Esophagus squamous epithelium (tissue), 5 donors: ENCODE measurements at places on chromosomes 1 and 21.

DNA sequence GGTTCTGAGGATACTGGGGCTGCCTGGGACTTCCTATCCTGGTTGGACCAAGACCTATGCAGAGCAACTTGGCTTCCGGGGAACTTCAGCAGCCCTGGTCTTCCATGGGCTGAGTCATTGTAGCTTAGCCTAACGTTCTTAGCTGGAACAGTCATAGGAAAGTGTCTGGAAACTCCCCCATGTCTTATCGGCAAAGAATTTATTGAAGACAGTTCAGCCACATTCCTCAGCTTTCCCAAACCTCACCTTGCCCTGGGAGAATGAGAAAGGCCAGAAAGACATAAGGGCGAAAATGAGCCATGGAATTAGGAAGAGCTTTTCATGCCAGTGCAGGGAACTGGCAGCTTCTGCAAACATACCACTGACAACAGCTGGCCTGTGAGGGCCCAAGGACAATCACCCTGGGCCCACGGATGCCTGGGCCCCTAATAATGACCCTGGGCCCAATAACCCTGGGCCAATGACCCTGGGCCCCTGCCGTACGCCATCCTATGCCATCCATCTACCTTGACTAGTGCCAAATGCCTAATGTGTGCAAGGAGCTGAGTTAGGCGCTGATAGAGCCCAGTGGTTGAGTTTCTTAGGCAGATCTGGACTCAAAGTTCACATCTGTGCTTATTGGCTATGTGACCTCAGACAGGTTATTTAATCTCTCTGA, 114.4 kb upstream of the GADD45A start:
- peak overlapping the region; percentile 27 for H3K27ac ChIP-seq
- no peak overlapping the region for H3K4me3 ChIP-seq
- H3K27me3 ChIP-seq = no peaks in the 10 kb centered on the region
- no peak for DNase-seq
- H3K36me3 ChIP-seq = no peaks in the 10 kb centered on the region
- H3K4me1 ChIP-seq = peaks cover 56% of the 10 kb centered on the region

- peak overlapping the region; percentile 91 for H3K27ac ChIP-seq
- DNase-seq = no peak
- H3K4me1 ChIP-seq = peaks cover 42% of the 10 kb centered on the region
- H3K36me3 ChIP-seq = no peaks in the 10 kb centered on the region
- H3K4me3 ChIP-seq = peak overlapping the region; percentile 49
- H3K27me3 ChIP-seq = no peaks in the 10 kb centered on the region
Measured at GRCh38 chr1:28248273-28249012, 10.9 kb upstream of the SESN2 start.

GRCh38 chr1:196661345-196661744, 9.5 kb downstream of the CFH start:
- H3K4me3 ChIP-seq = no peak overlapping the region
- no peaks in the 10 kb centered on the region for H3K36me3 ChIP-seq
- no peak overlapping the region for H3K27ac ChIP-seq
- H3K4me1 ChIP-seq = no peaks in the 10 kb centered on the region
- no peaks in the 10 kb centered on the region for H3K27me3 ChIP-seq
- DNase-seq = no peak

DNA sequence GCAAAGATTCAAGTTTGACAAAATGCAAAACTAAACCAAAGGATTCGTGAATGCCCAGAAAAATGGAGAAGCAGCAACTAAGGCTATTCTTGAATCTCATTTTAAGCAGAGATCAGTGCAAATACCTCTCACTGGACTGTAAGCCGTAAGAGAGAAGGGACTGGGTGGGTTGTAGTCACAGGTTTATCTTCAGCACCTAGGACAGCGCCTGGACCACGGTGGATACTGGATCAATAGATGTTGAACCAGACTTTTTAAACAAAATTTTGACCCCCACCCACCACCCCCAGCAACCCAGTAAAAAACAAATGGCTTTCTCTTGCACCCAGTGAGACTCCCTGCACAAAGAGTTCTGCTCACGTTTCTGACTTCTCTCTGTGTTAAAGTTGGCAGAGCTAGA, 347.1 kb downstream of the AJAP1 start:
- H3K4me3 ChIP-seq = no peak overlapping the region
- DNase-seq = no peak
- no peaks in the 10 kb centered on the region for H3K4me1 ChIP-seq
- H3K27ac ChIP-seq = no peak overlapping the region

DNA sequence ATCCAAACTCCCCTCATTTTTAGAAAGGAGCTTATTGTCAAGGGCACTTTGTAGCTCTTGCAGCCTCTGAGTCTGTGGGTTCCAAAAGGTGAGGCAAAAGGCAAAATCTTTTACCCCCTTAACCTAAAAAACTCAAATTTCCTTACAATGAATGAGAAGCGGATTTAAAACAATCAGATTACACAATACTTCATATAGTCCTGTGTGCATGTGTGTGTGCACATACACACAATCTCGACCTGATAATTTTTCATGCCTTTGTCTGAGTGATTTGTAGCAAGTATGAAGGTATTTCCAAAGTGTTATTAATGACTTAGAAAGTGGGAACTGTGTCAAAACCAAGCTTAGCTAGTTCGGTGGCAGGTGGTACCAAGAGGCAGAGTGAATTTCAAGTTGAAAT, 42.9 kb downstream of the GRIK1 start:
- H3K36me3 ChIP-seq = no peaks in the 10 kb centered on the region
- no peaks in the 10 kb centered on the region for H3K27me3 ChIP-seq
- DNase-seq = no peak
- no peak overlapping the region for H3K4me3 ChIP-seq
- no peak overlapping the region for H3K27ac ChIP-seq

GRCh38 chr1:165481820-165482532, 37.0 kb upstream of the RXRG start:
- DNase-seq = no peak
- H3K4me3 ChIP-seq = no peak overlapping the region
- no peaks in the 10 kb centered on the region for H3K4me1 ChIP-seq
- H3K27me3 ChIP-seq = no peaks in the 10 kb centered on the region
- no peaks in the 10 kb centered on the region for H3K36me3 ChIP-seq

- H3K27ac ChIP-seq = no peak overlapping the region
- no peak overlapping the region for H3K4me3 ChIP-seq
- H3K36me3 ChIP-seq = no peaks in the 10 kb centered on the region
- DNase-seq = no peak
Measured at GRCh38 chr1:10196976-10197375, 13.4 kb upstream of the KIF1B start.

DNA sequence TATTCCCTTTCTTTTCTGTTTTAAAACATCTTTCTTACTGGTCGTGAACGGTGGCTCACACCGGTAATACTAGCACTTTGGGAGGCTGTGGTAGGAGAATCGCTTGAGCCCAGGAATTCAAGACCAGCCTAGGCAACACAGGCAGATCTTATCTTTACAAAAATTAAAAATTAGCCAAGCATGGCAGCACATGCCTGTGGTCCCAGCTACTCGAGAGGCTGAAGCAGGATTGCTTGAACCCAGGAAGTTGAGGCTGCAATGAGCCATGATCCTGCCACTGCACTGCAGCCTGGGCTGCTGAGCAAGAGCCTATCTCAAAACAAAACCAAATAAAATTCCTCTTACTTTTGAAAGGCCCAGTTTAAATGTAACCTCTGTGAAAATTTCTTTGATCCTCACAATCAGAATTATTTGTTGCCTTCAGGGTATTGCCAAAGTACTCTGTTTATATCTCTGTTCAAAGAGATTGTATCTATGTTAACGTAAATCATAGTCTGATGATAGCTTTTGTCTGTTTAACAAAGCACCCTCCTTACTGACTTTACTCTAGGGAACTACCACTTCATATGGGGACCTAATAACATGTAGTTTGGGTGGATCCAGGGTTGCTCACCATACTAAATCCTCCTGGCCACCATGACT, 71.6 kb downstream of the RERE start:
- H3K4me3 ChIP-seq = no peak overlapping the region
- H3K4me1 ChIP-seq = no peaks in the 10 kb centered on the region
- no peak for DNase-seq
- no peaks in the 10 kb centered on the region for H3K36me3 ChIP-seq
- H3K27ac ChIP-seq = no peak overlapping the region
- H3K27me3 ChIP-seq = no peaks in the 10 kb centered on the region

GRCh38 chr1:196152086-196152485, 456.2 kb downstream of the KCNT2 start:
- H3K27me3 ChIP-seq = no peaks in the 10 kb centered on the region
- H3K4me3 ChIP-seq = no peak overlapping the region
- no peak for DNase-seq
- no peaks in the 10 kb centered on the region for H3K36me3 ChIP-seq
- H3K27ac ChIP-seq = no peak overlapping the region

- no peaks in the 10 kb centered on the region for H3K27me3 ChIP-seq
- H3K4me3 ChIP-seq = no peak overlapping the region
- no peaks in the 10 kb centered on the region for H3K4me1 ChIP-seq
- no peak overlapping the region for H3K27ac ChIP-seq
Measured at GRCh38 chr1:218425647-218426342, 80.7 kb downstream of the TGFB2 start.

- peaks cover 33% of the 10 kb centered on the region for H3K36me3 ChIP-seq
- DNase-seq = no peak
- peaks cover 97% of the 10 kb centered on the region for H3K4me1 ChIP-seq
- H3K27me3 ChIP-seq = no peaks in the 10 kb centered on the region
- peak overlapping the region; percentile 31 for H3K4me3 ChIP-seq
- peak overlapping the region; percentile 18 for H3K27ac ChIP-seq
Measured at GRCh38 chr1:206693592-206693991, 8.9 kb downstream of the MAPKAPK2 start.
